ENCODE measurements at places on chromosomes 1 and 21. TPM values are rescaled to one million over a fixed set of nuclear protein-coding genes. Genes with fewer than 3 reads are reported as not detected.
A peak's percentile ranks its signal among the peaks of the same experiment; 100 is the strongest.

DNA sequence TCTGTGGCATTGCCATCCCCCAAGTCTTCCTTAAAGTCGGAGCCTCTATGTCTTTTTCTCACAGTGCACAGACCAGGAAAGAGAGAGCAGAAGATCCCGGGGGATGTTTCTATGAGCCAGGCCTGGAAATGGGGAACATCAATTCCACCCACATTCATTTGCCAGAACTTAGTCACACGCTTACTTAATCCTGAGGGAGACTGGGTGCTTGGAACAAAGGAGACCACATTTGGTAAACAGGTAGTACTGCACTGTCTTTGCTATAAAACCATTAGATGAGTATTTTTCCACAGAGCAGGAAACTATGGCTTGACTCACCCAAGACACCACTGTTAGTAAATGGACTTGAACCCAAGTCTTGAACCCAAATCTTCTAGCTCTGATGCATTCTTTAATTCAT, 60.7 kb upstream of the CTTNBP2NL start:
- no peak for DNase-seq
- no peak overlapping the region for H3K4me3 ChIP-seq
- H3K36me3 ChIP-seq = no peaks in the 10 kb centered on the region
- peaks cover 5% of the 10 kb centered on the region for H3K4me1 ChIP-seq
- peaks cover 40% of the 10 kb centered on the region for H3K27me3 ChIP-seq

GRCh38 chr1:54297596-54298283, 97.8 kb downstream of the MRPL37 start:
- H3K4me1 ChIP-seq = peaks cover 23% of the 10 kb centered on the region
- DNase-seq = no peak
- no peak overlapping the region for H3K27ac ChIP-seq
- H3K36me3 ChIP-seq = no peaks in the 10 kb centered on the region

DNA sequence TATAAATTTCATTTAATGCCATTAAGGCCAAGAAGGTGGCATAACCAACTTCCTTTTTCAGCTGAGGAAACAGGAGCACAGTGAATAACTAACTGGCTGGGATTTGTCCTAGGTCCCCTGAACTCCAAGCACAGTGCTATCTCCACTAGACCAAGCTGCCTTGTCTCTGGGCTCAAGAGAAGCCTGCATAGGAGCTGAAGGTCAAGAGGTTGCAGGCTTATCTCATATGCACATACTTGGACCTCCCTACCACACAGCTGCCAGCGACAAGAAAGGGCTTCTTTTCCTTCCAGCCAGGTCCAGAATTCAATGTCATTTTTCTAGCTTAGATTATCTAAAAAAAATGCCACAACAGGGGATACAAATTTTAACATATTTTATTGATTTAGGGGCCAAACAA, 27.1 kb downstream of the AK2 start:
- no peaks in the 10 kb centered on the region for H3K27me3 ChIP-seq
- no peak for DNase-seq

DNA sequence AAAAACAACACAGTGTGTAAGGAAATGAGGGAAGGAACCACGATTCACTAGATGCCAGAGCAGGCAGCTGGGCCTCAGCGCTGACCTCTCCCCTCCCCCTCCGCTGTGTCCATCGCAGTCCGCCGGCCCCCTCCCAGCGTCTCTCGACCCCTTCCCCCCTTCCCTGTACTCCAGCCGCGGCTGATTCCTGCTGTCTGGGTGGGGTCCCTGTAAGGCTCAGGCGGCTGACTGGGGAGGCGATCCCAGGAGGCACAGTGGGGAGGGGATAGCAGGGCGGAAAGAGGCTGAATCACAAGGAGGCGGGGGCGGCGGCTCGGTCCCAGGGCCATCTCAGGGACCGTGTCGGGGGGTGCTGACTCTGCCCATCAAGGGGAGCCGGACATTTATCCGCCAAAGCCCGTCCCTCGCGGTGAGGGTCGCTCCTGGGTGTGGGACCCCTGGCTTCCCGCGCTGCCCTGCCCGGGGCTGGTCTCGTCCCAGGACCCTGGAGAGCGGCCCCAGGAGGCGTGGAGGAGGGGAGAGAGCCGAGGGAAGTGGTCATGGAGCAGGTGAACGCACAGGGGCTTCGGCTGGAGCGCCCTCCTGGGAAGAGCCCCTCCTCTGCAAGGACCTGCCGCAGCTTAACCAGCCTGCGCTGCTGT, 241.9 kb downstream of the PTPRU start:
- peaks cover 37% of the 10 kb centered on the region for H3K27me3 ChIP-seq
- H3K27ac ChIP-seq = no peak overlapping the region
- H3K4me3 ChIP-seq = no peak overlapping the region
- no peak for DNase-seq
- no peaks in the 10 kb centered on the region for H3K36me3 ChIP-seq

GRCh38 chr1:1892079-1892762, 1.3 kb upstream of the GNB1 start:
- no peak for DNase-seq
- no peaks in the 10 kb centered on the region for H3K27me3 ChIP-seq
- peaks cover 11% of the 10 kb centered on the region for H3K36me3 ChIP-seq
- peak overlapping the region; percentile 95 for H3K27ac ChIP-seq

GRCh38 chr1:50531601-50532000, 108.4 kb upstream of the DMRTA2 start:
- no peak for DNase-seq
- peaks cover 45% of the 10 kb centered on the region for H3K36me3 ChIP-seq
- no peak overlapping the region for H3K4me3 ChIP-seq
- H3K4me1 ChIP-seq = no peaks in the 10 kb centered on the region

DNA sequence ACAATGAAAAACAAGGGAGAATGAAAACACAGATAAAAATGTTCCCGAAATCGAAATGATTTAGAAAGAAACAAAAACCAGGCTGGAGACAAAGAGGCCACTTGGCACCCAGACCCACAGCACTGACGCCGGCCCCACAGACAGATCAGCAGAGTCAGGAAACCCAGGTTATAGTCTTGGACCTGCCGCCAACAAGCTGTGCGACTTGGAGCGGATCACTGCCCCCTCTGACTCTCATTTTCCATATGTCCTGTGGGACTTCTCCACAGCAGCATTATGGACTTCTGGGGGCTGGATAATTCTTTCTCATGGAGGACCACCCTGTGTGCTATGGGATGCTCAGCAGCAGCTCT, 72.4 kb downstream of the MATN1 start:
- H3K36me3 ChIP-seq = no peaks in the 10 kb centered on the region
- no peak overlapping the region for H3K4me3 ChIP-seq
- no peak overlapping the region for H3K27ac ChIP-seq
- no peak for DNase-seq
- H3K4me1 ChIP-seq = no peaks in the 10 kb centered on the region

GRCh38 chr1:177589166-177589565, 380.7 kb downstream of the SEC16B start:
- H3K27me3 ChIP-seq = no peaks in the 10 kb centered on the region
- no peaks in the 10 kb centered on the region for H3K4me1 ChIP-seq
- no peaks in the 10 kb centered on the region for H3K36me3 ChIP-seq
- no peak overlapping the region for H3K27ac ChIP-seq

GRCh38 chr21:41598561-41599431, 90.8 kb upstream of the TMPRSS2 start:
- peaks cover 8% of the 10 kb centered on the region for H3K27me3 ChIP-seq
- H3K36me3 ChIP-seq = no peaks in the 10 kb centered on the region
- H3K4me3 ChIP-seq = no peak overlapping the region
- H3K27ac ChIP-seq = no peak overlapping the region
- H3K4me1 ChIP-seq = peaks cover 2% of the 10 kb centered on the region
- no peak for DNase-seq

DNA sequence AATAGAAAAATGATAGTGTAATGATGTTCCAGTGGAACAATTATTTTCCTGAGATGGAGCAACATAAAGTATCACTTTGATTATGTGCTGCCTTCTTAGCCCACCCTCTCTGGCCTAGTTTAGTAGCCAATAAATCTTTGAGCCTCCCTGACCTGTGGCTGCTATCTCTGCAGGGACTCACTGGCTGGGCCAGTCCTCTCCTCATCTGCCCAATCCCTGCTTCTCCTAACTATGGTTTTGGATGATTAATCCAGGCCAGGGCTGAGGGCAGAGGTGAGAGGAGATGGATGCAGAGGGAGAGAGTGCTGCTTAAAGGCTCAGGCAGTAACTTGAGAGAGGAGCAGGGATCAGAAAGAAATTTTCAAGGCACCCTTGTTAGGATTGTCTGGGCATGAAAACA, 89.0 kb upstream of the CD34 start:
- no peak overlapping the region for H3K27ac ChIP-seq
- no peak for DNase-seq
- peaks cover 4% of the 10 kb centered on the region for H3K27me3 ChIP-seq
- H3K4me3 ChIP-seq = no peak overlapping the region
- H3K36me3 ChIP-seq = no peaks in the 10 kb centered on the region
- no peaks in the 10 kb centered on the region for H3K4me1 ChIP-seq

- no peak overlapping the region for H3K4me3 ChIP-seq
- H3K27me3 ChIP-seq = no peaks in the 10 kb centered on the region
- no peaks in the 10 kb centered on the region for H3K4me1 ChIP-seq
- H3K27ac ChIP-seq = no peak overlapping the region
These were observed 535.5 kb downstream of the LRRIQ3 start for GRCh38 chr1:73662526-73662925.

GRCh38 chr1:89530444-89531089, 5.9 kb downstream of the LRRC8B start:
- peaks cover 6% of the 10 kb centered on the region for H3K4me1 ChIP-seq
- H3K4me3 ChIP-seq = no peak overlapping the region
- peaks cover 8% of the 10 kb centered on the region for H3K36me3 ChIP-seq
- no peak overlapping the region for H3K27ac ChIP-seq
- DNase-seq = no peak

- peaks cover 36% of the 10 kb centered on the region for H3K36me3 ChIP-seq
- H3K27me3 ChIP-seq = no peaks in the 10 kb centered on the region
- DNase-seq = no peak
- H3K27ac ChIP-seq = no peak overlapping the region
These were observed 46.5 kb upstream of the NUF2 start for GRCh38 chr1:163275222-163275621.

- no peak overlapping the region for H3K27ac ChIP-seq
- H3K36me3 ChIP-seq = no peaks in the 10 kb centered on the region
- no peak overlapping the region for H3K4me3 ChIP-seq
- H3K4me1 ChIP-seq = no peaks in the 10 kb centered on the region
- no peak for DNase-seq
These were observed 9.2 kb downstream of the HSD3B1 start for GRCh38 chr1:119516247-119516646.

DNA sequence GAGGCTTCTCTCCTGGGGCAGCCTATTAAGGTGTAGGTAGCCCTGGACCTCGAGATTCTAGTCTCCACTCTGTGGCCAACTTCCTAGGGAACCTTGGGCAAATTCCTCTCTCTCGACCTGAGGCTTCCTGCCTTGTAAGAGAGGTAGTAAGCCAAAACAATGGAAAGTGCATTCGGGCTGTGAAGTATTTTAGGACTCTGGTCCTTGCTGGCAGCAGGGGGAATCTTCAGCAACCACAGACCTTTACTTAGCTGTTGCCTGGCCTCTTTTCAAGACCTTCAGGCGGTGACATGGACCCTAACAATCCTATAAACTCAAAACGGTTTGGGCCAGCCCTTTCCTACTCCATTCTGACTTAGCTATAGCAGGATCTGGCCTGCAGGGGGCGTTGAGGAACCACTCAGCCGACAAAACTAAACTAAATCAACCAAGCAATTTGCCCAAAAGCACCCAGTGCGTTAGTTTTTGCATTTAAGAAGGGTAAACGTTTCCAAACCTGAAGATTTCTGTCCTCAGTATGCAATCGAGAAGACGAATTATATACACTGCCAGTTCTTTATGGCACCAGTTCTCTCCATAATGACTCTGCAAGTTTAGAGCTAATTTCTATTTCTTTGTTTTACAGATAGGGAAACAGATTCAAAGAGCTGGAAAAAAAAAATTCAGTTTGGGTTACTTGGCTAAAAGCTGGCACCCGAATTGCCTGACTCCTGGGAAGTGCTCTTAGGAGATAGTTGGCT, 10.9 kb upstream of the SESN2 start:
- peaks cover 5% of the 10 kb centered on the region for H3K36me3 ChIP-seq
- peak; percentile 69 for DNase-seq
- H3K4me3 ChIP-seq = peak overlapping the region; percentile 72

GRCh38 chr1:46761740-46762139, 37.1 kb upstream of the CYP4B1 start:
- H3K36me3 ChIP-seq = no peaks in the 10 kb centered on the region
- H3K4me1 ChIP-seq = no peaks in the 10 kb centered on the region
- H3K4me3 ChIP-seq = no peak overlapping the region
- no peak for DNase-seq
- no peak overlapping the region for H3K27ac ChIP-seq

- no peaks in the 10 kb centered on the region for H3K27me3 ChIP-seq
- no peaks in the 10 kb centered on the region for H3K36me3 ChIP-seq
- no peak overlapping the region for H3K4me3 ChIP-seq
- peaks cover 15% of the 10 kb centered on the region for H3K4me1 ChIP-seq
These were observed 43.5 kb upstream of the SCCPDH start for GRCh38 chr1:246680696-246681130.

DNA sequence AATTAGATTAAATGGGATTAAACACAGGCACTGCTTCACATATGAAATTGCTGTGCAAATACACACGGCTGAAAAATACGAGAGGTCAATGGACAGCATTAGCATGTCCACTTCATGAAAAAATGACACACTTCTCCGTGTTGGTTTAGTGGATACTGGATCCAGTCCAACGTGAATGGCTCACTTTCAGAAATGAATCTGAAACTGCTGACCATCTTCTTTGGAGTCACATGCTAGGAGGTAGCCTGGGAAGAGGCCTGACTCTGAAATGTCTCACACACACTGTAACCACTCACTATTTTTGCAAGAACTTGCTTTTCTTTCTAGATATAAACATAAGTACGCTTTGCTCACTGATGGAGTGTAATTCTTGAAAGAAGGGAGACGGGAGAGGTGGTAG, 127.3 kb downstream of the HLCS start:
- H3K27ac ChIP-seq = no peak overlapping the region
- H3K4me1 ChIP-seq = no peaks in the 10 kb centered on the region
- DNase-seq = no peak
- no peaks in the 10 kb centered on the region for H3K27me3 ChIP-seq
- H3K4me3 ChIP-seq = no peak overlapping the region
- no peaks in the 10 kb centered on the region for H3K36me3 ChIP-seq

DNA sequence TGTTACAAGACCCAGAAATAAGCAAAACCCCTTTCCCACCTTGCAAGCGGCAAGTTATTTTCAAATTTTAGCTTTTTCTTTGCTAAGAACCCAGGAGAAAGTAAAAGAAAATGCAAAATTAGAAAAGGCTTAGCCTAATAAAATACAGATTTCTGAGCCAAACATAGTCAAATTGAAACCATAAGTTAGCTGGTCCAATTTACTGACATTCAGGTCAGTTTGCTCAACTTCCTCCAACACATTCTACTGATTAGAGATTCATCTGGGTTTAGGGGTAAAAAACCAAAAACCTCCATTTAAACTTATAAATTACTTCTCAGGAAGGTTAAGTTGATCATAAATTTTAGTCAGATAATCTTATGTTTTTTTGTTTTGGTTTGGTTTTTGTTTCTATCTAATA, 701.8 kb upstream of the CXADR start:
- no peaks in the 10 kb centered on the region for H3K36me3 ChIP-seq
- no peaks in the 10 kb centered on the region for H3K4me1 ChIP-seq
- no peak for DNase-seq

The NBPF10 gene
- total RNA-seq = 7.3 TPM

The HENMT1 gene
- total RNA-seq = 6.1 TPM

The SPATA45 gene
- total RNA-seq = not detected

The TSACC gene
- 0.44 TPM for total RNA-seq

The COL16A1 gene
- 0.17 TPM for total RNA-seq

Data from activated B cell treated with CpG ODN at 0.5 μM for 24 hours (primary cell).